ENCODE measurements at places on chromosomes 4 and X.

GRCh38 chrX:34849371-34849770 is 93.2 kb upstream of the FAM47B start:
- peak; percentile 24 for DNase-seq

DNA sequence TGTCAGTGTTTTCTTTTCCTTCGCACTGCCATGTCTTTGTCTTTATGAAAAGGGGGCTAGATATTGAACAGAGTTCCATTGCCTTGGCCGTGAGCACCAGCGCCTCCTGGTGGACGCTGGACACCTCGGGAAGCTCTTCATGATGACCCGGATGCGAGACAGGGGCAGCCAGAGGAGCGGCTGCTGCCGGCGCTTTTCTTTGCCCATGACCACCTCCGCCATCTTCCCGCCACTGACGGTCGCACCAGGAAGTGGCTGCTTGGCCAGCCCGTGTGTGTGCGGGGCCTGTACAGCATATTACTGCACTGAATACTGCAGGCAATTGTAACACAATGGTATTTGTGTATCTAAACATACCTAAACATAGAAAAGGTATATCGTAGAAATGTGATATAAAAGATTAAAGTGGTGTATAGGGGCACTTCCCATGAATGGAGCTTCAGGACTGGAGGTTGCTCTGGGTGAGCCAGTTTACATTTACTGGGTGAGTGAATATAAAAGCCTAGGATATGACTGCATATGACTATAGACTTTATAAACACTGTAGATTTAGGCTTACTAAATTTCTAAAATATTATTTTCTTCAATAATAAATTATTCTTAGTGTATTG is 15.8 kb upstream of the GRIA2 start:
- DNase-seq, result peak; percentile 1

DNA sequence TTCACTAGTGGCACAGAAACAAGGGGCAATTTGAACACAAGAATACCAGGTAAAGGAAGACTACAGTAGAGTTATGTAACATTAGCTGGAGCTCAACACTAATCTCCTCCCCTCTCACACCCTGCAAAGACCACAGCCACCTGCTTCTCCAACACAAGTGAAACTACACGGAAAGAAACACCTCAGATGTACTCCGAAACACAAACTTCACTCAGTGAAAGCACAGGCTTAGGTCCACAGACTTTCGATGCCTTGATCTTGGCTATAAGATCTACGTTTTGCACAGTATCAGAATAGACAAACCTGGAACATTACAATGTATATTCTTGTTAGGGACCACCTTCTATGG is 7.6 kb downstream of the ACSL1 start:
- DNase-seq, result no peak

GRCh38 chr4:66430856-66431255 is 760.6 kb upstream of the EPHA5 start:
- peak; percentile 69 for DNase-seq

DNA sequence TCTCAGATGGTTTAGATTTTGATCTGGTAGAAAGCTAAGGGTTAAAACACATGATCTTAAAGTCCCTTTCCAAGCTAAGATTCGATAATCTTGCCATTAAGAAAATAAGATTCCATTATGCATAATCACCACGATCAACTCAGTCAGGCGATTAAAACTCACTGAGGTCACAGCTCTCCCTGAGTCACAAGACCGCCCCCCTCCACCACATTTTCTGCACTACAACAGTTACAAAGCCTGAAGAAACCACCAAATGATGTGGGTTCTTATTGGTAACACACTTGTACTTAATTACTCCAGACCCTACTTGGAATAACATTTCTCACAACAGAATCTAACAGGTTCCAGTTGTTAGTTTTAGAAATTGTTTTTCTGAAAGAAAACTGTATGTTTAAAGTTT is 62.8 kb downstream of the SH3KBP1 start:
- DNase-seq, result peak; percentile 54

GRCh38 chrX:104659005-104659744 is 93.2 kb downstream of the IL1RAPL2 start:
- no peak for DNase-seq

DNA sequence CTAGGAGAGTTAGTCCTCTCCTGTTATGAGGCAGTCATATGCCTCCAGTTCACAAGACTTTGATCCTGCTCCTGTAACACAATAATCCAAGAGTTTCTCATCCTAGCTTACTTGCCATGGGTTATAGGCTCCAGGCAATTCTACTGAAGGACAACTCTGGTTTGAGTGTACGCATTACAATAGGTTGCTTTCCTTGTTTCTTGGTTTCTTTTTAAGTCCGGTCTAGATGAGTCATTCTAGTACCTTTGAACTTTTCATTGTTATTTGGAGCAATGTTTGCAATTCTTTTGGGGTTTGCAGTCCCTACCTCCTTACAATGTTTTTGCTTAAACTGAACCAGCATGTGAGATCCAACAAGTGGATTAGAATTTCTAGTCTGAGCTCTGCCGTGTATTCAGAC is 109.1 kb downstream of the ANAPC4 start:
- no peak for DNase-seq

DNA sequence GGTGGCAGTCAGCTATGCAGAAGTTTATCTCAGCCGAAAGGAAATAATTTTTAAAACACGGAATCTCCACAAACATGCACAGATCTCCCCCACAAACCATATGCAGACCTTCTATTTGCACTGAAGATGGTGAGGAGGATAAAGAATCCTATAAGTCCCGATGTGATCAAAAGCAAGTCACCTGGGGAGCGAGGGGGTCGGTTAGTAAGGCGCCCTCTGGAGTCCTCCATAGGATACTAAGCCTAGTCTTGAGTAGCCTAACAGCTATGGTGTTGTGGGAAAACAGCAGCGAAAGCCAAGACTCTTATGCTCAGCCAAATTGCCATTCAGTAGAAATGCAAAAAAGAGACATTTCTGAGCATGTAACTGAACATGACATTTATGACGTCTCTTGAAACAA is 210.9 kb downstream of the FRMPD4 start:
- no peak for DNase-seq

DNA sequence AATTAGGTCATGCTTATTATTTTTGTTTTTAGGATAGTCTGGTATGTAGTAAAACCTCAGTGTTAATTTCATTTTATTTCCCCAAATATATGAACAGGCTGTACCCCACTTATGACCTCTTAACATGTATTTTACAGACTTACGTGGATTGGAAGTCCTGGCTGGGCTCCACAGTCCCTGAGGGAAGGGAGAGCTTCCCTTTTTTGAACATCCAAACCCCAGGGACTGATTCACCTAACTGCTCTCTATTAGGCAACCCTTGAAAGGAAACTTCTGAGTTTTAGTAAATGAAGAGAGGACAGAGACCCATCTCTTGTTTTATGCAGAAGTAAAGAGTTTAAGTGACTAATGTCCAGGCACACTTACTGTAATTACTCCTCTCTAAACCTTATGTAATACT is 233.1 kb upstream of the SPRY1 start:
- DNase-seq, result no peak

- DNase-seq, result no peak
Observed at GRCh38 chrX:39427492-39427891, 626.2 kb downstream of the MID1IP1 start.

- DNase-seq, result no peak
Observed at GRCh38 chrX:44651358-44651757, 108.7 kb upstream of the FUNDC1 start.

DNA sequence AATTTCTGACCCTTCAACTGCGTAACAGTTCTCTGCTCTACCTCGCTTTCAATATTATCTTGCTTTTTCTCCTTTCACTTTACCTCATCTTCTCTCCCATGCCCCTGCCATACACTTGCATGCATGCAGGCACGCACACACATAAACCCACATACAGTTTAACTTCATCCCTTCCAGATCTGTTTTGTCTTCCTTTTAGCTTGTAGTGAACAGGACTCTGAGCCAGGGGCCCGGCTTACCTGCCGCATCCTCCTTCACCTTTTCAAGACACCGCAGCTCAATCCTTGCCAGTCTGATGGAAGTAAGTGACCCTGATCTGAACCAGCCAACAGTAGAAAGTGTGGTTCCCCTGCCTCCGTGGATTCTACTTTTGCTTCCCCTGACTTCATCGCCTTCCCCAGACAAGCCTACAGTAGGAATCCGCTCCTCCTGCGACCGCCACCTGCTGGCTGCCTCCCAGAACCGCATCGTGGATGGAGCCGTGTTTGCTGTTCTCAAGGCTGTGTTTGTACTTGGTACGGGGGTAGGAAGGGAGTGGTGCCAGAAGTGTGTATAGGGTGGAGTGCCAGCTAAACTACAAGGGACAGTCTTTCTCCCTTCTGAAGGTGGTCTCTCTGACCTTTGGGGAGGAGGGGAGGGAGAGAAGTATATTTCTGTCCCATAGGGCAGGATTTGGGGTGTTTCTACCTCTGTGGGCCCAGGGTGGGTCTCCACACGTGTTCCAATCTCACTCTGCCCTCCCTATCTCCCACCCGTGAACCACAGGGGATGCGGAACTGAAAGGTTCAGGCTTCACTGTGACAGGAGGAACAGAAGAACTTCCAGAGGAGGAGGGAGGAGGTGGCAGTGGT is 10.7 kb downstream of the MED12 start:
- peak; percentile 50 for DNase-seq

DNA sequence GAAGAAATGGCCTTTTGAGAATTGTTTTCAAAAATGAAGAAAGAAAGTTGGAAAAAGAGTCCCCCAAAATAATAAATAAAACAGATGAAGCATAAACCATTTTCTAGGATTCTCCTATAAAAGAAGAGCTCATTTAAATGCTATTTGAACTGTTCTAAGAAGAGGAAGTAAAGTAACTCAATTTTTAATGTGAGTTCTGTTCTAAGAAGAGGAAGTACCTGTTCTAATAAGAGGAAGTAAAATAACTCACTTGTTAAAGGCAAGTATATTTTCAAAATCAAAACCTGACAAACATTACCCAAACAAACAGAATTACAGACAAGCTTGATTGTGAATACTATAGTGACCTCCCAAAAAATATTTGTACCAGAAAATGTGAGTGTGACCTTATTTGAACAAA is 1326.3 kb downstream of the C4orf33 start:
- DNase-seq, result no peak

- no peak for DNase-seq
Observed at GRCh38 chr4:78363031-78363570, 188.5 kb upstream of the ANXA3 start.

- DNase-seq, result peak; percentile 76
Observed at GRCh38 chr4:128191115-128191781, 96.4 kb downstream of the PGRMC2 start.

GRCh38 chr4:102761296-102761701 is 531 bp upstream of the MANBA start:
- no peak for DNase-seq

DNA sequence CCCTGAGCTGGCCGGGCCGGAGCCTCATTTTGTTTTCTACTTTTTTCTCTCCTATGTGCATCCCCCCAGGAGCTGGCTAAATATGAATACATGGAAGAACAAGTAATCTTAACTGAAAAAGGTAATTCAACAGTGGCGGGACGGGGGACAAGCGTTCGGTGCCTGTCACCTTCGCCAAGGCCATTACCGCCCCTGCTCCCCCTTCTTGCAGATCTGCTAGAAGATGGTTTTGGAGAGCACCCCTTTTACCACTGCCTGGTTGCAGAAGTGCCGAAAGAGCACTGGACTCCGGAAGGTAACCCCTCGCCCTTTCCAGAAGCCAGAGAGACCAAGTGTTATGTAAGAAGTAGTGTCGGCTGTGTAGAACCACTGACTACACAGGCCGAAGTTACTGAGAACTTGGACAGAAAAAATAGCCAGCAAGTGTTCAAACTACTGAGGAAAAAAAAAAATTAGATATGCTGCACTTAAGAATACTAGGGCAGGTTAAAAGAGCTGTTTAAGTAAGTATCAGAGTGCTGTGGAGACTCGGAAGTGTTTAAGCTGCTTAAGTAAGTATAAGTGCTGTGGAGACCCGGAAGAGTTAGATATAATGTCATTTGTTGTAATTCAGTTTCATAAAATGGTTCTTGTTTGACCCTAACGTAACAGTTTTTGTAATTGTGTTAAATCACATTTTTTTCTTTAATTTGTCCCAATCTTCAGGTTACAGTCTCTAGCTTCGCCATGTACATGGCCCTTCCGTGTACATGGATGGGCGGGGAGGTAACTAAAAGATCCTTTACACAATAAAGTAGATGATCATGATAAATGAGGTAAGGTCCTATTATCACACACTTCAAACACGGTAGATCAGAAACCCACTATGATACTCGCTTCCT is 856 bp downstream of the SAT1 start:
- DNase-seq, result no peak

- no peak for DNase-seq
Observed at GRCh38 chrX:154481911-154482601, 3.0 kb upstream of the LAGE3 start.

DNA sequence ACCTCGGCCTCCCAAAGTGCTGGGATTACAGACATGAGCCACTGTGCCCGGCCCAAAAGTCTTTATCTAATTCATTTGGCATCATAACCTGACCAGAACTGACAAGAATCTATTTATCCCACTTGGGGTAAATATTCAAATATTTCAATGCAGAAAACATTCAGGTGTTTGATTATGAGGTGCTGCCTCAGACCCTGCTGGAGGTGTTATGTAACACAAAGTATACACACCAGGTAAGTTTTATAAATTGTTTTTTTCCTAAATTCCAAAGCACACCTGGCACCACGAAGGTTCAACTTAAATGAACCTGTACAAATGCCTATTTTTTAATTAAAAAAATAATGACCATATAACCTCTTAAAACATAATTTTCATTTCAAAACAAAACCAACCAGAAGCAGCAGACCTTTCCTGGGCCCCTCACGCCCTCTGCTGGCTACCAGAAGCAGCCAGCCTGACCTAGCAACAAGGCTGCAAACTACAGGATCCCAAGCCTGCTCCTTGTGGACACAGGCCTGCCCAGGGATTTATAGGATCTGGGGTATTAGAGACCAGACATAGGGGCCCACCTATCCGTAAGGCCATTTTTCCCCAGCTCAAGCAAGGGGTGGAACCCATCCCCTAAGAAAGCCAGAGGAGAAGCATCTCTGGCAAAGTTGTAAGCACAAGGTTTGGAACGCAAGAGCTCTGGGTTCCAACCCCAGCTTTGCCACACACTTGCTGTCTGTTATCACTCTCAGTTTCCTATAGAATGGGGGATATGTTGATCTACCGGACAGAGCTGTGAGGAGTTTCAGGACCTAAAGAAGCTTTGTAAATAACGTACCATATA is 11.7 kb downstream of the OTUD5 start:
- peak; percentile 44 for DNase-seq

- DNase-seq, result peak; percentile 75
Observed at GRCh38 chr4:186844059-186844681, 120.5 kb upstream of the FAT1 start.

- peak; percentile 86 for DNase-seq
Observed at GRCh38 chrX:107710617-107711391, 64.8 kb downstream of the TSC22D3 start.

DNA sequence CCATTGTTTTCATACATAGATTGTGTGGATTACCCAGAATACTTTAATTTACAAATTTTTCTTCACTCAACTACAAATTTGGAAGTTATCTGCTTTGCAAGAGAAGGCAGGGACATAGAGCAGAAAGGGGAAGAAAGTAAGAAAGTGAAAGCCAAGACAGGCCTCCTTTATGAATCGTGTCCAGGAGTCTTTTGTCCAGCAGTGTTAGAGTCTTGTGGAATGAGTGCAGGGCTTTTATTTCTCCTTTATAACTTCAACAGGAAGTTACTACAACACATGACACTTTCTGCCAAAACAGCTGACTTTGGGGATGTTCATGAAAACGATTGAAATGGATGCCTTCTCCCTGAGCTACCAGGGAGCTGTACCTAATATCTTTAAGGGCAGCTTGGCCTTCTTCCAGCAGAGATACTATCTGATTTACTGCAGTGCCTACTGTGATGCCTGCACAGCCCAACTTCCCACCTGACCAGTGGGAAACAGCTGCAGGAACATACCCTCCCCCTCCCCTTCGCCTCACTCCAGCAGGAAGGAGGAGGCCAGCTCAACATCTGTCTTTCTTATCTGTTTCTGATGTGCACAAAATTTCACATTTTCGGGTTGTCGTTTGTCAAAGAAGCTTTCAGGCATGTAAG is 557.7 kb upstream of the SLIT2 start:
- DNase-seq, result no peak

Data from fibroblast of skin of scalp (primary cell).